ENCODE measurements at places on chromosomes 6 and 20.

GRCh38 chr6:148723484-148723883 lies 23.3 kb upstream of the UST start:
- no peak for DNase-seq

- no peak for DNase-seq
Observed at GRCh38 chr6:118535176-118535844, 12.8 kb upstream of the PLN start.

DNA sequence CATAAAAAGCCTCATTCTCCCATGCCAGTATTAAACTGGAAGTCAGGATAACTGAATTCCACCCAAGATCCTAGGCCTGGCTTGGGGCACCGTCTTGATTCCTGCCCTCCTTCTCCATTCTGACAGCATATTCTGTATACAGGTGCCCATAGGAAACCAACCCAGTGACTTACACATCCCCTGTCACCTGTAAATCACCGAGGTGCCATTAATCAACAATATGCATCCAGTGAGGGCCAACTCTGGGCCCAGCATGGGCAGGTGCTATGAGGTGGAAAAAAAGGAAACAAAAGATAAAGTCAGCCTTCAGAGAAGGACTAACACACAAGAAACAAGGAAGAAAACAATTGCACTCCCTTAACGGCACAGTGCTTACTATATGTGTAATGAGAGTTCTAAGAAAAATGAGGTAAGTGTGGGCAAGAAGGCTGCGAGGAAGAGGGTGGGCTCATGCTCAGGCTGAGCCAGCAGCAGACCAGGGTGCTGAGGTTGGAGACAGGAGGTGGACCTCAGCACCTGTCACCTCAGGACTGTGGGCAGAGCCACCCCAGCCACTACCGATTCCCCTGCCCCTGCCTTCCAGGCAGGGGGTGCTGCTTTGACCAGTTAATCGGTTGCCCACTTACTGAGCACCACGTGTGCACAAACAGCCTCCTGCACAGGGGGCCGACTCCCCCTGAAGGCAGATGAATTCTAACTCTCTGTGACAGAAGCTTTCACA lies 105.9 kb downstream of the TRERF1 start:
- no peak for DNase-seq

DNA sequence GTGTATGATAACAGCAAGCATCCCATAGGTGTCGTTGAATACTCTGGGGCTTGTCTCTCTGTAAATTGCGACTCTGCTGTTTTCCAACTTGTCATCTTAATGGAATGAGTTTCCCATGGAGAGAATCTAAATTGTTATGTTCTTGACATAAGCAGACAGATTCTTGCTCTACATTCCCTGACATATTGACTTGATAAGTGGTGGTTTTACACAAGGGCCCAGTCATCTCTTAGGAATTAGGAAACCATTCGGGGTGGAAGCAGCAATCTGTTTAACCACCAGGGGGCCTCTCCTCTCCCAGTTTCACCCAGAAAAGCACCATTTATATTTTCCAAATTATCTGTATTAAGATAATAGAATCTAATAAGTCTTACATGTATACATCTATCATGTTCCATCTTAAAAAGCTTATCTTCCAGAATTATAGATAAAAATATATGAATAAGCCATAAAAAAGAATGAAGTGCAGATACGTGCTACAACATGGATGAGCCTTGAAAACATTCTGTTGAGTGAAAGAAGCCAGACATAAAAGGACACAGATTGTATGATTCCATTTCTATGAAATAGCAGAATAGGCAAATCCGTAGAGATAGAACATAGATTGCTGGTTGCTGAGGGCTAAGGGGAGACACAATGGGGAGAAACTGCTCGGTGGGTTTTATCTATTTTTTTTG lies 23.1 kb upstream of the MROH8 start:
- DNase-seq: peak; percentile 25

DNA sequence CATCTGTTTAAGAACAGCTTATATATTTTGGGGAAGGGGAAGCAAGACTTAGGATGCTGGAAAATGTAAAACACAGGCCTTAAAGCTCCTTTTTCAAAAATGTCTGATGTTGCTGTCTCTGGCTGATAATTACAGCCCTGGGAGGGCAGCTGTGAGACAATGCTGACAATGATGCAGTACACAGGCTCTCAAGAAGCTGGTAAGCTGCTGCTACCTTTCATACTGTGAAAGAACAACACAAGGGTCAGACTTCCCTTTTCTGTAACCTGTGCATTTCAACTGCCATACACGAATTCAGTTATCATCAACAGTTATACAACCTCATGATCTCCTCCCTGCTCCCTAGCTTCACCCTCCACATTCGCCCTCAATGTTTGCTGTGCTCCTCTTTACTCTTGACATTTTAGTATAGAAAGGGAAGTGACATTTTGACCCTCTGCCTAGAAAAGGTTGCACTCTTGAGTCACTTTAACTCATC lies 25.2 kb downstream of the MAP7 start:
- no peak for DNase-seq

DNA sequence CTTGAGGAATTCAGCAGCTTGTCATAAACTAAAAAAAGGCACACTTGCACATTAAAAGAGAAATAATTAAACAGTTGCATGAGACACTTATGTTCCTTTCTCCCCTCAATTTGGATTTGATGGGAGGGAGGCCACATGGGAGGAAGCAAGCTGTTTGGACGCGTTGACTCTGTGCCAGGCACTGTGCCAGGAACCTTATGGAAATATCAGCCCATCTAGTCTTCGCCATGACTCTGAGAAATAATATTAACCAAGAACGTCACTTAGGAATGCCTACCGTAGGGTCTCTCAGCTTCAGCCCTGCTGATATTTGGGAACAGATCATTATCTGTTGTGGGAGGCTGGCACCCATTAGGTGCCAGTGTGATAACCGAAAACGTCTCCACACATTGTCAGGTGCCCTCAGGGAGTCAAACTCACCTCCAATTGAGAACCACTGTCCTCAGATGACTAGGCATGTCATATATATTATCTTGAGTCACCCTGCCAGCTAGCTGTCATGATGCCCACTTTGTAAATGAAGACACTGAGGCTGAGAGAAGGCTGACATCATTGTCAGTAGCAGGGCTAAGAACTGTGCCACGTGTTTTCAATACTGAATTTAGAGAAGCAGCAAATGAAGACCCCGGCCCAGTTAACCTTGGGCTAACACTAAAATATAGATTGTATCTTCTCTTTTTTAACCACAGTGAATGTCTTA lies 36.1 kb downstream of the EYA2 start:
- DNase-seq: peak; percentile 6

DNA sequence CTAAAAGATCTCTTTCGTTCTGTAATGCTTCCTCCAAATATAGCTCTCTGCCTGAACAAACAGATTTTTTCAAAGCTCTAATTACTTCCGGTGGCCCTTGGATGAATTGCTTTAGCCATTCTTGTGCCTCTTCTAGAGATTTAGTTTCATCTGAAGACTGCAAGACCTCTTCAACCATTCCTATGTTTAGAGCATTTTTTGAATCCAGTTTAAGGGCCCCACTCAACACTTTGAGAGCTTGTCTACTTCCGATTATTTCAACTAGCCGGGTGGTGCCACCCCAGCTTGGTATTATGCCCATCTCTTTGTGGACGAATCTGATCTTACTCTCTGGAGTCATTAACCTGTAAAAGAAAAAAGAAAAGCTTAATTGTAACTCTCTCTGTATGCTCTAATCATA lies 23.3 kb downstream of the RNF146 start:
- DNase-seq: no peak

- no peak for DNase-seq
Observed at GRCh38 chr6:53892707-53893106, 97.9 kb downstream of the LRRC1 start.

DNA sequence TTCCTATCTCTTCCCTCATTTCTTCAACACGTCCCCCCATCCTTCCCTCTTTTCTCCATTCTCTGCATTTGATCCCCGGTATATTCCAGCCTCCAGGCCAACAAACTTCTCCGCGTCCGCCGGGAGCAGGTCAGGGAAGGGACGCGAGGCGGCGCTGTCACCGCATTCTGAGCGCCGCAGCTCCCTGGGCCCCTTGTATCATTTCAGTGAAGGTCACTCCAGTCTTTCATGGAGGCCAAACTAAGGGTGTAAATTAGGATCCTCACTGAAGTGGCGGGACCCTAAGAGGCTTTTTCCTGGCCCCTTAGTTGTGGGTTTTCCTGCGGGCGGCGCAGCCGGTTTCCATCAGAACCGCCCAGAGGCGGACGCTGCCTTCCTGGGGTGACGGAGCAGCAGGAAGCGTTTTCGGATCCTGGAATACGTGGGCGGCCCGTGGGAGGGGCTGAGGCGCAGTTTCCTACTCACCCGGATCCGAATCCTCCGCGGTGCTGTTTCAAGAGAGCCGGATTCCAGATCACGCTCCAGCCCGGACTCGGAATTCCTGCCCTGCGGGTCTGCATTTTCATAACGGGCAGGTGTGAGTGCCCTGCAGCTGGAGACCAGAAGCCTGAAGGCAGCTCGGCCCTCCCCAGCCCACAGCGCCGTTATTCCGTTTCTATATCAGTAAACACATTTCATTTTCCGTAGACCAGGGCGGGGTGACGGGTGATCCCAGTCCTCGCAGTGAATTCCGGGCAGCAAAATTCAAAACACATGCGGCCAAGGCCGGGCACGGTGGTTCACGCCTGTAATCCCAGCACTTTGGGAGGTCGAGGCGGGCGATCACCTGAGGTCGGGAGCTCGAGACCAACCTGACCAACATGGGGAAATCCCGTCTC lies 3.6 kb upstream of the MICA start:
- no peak for DNase-seq

DNA sequence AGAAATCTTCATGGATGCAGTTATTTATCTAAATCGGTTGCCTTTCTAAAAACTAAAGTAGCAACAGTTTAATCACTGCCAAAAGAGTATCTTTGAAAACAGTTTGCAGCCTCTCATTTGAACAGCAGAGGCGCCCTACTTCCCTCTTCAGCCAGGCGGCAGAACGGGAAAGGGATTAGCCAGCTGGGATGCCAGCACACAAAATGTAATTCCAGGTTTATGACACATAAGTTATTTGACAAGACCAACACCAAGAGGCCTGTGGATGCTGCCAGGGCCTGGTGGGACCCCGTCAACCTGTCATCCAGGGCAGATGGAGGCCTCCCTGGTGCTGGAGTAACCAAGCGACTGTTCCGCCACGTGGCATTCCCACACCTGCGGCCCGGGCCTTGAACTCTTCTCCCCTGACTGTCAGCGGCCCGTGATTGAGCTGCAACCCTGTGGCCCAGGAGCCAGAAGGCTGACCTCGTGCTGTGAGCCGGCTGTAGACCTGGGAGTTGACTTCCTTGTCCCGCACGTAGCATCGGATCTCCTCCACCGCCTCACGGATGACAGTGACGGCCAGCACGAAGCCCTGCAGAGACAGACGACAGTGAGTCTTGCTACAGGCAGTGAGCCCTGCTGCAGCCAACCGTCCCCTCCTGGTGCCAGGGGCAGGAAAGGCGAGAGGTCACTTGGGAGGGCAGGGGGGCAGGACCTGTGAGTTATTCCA lies 55.5 kb downstream of the ATP9A start:
- DNase-seq: no peak

GRCh38 chr6:77011929-77012545 lies 451.3 kb downstream of the HTR1B start:
- DNase-seq: no peak

DNA sequence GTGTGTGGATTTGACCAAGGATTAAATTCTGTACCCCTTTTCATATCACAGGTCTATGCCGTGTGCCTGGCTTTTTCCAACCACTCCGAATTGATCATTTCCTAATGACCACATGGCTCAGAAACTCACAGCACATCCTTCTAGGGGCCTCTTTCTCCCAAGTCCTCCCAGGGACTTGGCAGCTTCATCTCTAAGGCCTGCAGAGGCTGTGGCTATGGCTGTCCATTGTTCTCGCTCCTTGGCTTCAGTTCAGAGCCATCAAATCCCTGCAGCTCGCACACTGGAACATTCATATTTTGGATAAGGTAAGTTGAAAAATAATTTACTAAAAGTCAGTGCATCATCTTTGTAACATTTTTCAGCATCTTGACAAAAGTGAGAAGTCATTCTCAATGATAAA lies 497.2 kb upstream of the CDH4 start:
- no peak for DNase-seq

- no peak for DNase-seq
Observed at GRCh38 chr6:33800248-33800969, 3.4 kb downstream of the MLN start.

DNA sequence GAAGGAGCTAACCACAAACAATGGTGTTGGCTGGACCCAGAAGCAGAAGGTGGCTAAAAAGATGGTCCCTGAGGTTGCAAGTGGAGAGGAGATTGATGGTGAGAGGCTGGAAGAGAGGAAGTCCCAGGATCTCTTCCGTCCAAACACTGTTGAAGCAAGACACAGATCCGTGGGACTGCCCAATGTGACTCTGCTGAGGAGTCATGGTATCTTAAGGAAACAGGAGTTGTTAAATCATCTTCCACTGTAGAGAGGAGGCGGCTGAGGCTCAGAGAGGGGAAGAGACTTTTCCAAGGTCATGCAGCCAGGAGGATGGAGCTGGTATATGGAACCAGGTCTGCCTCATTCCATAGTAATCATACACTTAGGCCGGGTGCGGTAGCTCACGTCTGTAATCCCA lies 4.1 kb upstream of the ZNF335 start:
- no peak for DNase-seq

Measured in NCI-H1694 treated with DMSO at 0.1 percent for 48 hours (cell line).